ENCODE measurements at places on chromosomes 5 and 9.

DNA sequence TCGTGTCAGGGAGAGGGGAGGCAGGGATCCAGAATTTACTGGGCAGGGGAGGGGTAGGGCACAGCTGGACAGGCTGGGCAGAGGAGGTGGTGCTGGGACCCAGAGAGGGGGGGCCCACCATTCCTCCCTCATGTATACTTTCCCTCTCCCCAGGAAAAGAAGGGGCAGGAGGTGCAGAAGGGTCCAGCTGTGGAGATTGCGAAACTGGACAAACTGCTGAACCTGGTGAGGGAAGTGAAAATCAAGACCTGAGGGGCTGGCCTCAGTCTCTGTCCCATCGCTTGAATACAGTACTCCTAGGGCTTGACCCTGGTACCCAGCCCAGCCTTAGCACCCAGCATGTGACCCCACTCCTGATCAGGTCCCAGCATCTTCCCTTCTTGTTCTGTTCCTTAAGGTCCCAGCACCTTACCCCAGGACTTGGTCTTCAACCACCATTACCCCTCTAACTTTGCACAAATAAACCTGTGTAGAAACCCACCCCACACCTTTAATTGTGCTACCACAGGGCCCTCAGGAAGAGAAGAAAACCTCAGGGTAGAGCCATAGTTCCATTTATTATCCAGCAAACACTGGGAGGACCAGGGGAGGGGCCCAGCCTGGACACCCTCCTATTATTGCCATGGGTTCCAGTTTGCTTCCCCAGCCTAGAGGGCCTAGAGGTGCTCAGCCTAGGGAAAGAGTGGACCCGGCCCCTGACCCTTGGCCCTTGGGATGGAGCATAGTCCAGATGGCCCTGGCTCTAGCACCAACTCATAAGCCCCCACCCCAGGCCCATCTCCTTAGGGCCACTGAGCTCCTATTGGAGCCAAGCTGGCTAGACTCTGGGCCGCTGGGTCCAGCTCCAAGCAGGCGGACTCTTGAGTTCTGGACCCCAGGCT, 2.0 kb downstream of the ENHO start:
- DNase-seq: no peak

- no peak for DNase-seq
Observed at GRCh38 chr5:107403228-107403953, 267.3 kb downstream of the EFNA5 start.

GRCh38 chr5:138064526-138064925, 19.3 kb upstream of the WNT8A start:
- DNase-seq: no peak

GRCh38 chr9:36011379-36011778, 25.3 kb upstream of the RECK start:
- no peak for DNase-seq

DNA sequence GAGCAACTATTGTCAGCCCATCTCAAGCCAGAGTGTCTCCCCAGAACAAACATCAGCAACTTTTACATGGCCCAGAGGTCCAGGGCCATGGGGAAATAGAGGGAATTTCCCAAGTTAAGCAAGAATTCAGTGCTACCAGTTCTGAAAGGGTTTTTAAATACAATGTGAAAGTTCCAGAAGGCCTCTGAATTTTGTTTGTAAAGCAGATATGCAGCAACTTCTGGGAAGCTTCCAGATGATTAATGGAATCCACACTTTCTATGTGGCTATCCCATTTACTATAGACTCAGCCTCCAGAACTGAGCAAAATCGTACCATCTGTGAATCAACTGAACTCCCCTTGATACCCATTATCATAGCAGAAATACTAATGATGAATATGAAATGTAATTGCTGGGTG, 93.8 kb downstream of the FEM1C start:
- no peak for DNase-seq

All from NCI-H1436 (cell line).